Ascending aorta (tissue), 2 donors: ENCODE measurements at places on chromosomes 12 and 14.

- no peak for DNase-seq
These were observed 324.5 kb downstream of the PCNX1 start for GRCh38 chr14:71231521-71232393.

GRCh38 chr14:90639641-90640040, 176.6 kb downstream of the TTC7B start:
- DNase-seq = no peak

- DNase-seq = no peak
These were observed 25.1 kb upstream of the WNK1 start for GRCh38 chr12:727321-727720.

- no peak for DNase-seq
These were observed 16.2 kb downstream of the KRT80 start for GRCh38 chr12:52175371-52176350.

DNA sequence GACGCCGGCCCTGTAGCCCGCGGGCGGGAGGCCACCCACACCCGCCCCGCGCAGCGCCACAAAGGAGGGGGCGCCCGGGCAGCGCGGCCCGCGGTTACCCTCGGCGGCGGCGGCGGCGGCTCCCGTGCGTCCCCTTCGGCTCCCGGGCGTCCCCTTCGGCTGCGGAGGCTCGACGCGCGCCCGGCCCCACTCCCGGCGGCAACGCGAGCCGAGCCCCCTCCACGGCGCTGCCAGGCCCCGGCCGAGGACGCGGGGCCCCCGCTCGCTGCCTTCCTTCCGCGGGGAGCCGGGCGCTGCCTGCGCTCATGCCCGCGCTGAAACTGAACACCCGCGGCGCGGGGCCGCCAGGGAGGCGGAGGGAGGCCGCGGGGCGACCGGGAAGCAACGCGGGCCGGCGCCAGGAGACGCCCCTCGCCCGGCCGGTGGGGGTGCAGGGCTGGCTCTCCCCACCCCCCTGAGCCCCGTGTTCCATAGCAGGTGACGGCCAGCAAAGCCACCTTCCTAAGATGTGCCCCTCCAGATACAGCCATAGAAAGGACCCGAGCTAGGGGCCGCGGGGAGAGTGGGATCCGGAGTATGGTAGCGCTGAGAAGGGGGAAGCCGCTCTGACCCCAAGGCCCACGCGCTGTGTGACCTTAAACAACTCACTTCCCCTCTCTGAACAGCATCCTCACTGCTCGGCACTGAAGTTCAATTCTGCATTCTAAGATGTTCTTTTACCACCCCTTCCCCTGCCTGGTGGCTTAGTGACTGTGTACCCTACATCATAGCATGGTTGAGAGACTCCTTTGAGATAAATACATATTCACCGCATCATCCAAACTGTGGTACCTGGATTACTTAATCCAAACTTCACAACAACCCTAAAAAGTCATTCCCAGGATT, 42.8 kb downstream of the KDM2B start:
- DNase-seq = no peak

GRCh38 chr12:109483346-109483745, 5.9 kb downstream of the UBE3B start:
- DNase-seq = no peak

DNA sequence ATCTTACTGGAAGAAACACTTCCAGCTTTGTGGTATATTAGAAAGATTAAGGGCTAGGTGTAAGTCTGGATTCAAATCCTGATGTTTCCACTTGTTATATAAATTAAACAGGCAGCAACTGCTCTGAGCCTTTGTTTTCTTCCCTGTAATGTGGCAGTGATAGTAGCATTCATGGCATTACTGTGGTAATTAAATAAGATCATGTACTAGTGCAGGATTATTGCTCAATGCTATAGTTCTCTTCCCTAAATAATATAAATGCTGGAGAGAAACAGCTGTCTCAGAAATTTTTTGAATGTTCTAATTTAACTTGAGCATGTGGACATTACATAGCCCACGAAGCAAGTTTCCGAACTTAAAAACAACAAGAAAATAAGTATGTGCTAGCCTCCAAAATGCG, 5.4 kb downstream of the TMEM117 start:
- no peak for DNase-seq

- no peak for DNase-seq
These were observed 2.5 kb upstream of the CELA1 start for GRCh38 chr12:51349026-51349425.

GRCh38 chr12:115388139-115388538, 704.2 kb upstream of the TBX3 start:
- no peak for DNase-seq

- DNase-seq = no peak
These were observed 138.8 kb upstream of the PRMT8 start for GRCh38 chr12:3352230-3352629.

- DNase-seq = no peak
These were observed 42.0 kb upstream of the CHPT1 start for GRCh38 chr12:101655393-101655792.

DNA sequence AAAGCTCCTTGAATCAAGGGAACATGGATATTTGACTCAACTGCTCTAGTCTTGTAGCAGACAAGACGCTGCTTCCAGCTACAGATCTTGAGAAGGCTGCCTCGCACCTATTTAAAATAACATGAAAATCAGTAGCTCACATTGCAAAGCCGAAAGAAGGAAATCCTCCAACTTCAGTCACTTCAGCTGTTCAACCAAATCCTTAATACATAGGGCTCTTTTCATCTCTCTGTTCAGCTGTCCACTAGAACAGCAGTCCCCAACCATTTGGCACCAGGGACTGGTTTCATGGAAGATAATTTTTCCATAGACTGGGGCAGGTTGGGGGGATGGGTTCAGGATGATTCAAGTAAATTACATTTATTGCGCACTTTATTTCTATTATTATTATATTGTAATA, 1116.0 kb upstream of the TMEM132C start:
- DNase-seq = no peak

GRCh38 chr14:93997916-93998870, 1.1 kb downstream of the CCDC197 start:
- DNase-seq = no peak

DNA sequence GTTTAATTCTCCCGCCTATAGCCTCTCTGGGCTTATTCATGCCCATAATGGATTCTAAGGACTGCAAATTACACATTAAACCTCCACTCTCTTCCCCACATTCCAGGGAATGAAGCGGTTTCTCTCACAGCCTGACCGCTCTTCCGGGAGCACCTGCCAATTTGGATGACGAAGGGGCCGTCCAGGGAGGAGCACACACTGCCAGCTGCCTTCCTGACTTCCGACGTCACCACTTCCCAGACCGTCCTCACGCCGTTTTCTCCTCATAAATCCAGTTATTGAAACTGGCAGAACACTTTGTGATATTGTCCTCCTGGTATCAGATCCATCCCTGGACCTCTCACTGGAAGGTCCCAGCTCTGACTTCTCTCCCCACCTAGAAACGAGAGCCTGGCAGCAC, 87.6 kb downstream of the GCH1 start:
- no peak for DNase-seq

- no peak for DNase-seq
These were observed 36.6 kb downstream of the LRP6 start for GRCh38 chr12:12230275-12230674.

DNA sequence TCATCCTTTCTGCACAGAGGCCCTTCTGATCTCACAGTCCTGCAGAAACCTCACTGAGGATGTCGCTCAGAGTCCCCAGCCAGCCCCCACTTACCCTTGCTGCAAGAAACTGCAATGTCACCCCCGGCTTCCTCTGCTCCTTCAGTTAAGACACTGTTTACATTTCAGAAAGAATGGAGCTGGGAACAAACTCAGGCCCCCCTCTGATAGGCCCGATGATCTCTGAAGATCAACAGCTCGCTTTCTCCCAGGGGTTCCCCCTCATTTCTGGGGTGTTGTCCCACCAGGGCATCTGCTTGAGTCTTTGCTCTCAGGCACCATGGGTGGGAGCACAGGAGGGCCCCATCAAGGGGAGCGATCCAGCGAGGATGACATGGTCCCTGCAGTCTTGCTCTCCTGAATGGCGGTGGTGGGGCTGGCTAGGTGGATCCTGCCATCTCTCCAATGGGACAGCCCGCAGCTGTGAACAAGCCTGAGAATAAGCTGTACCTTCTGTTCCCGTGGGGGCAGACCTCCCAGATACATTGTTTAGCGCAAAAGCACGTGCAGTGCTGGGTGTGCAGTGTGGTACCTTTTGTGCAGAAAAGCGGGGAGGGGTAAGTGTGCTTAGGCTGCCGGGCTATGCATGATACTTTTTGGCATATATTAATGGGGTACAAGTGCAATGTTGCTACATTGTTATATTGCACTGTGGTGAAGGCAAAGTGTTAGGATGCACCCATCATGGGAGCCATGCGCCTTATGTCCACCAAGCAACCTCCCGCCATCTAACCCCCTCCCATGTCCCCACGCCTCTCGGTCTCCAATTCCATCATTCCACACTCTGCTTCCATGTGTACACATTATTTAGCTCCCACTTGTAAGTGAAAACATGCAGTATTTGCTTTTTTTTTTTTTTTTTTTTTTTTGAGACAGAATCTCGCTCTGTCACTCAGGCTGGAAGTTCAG, 6.7 kb upstream of the NCOR2 start:
- DNase-seq = no peak

DNA sequence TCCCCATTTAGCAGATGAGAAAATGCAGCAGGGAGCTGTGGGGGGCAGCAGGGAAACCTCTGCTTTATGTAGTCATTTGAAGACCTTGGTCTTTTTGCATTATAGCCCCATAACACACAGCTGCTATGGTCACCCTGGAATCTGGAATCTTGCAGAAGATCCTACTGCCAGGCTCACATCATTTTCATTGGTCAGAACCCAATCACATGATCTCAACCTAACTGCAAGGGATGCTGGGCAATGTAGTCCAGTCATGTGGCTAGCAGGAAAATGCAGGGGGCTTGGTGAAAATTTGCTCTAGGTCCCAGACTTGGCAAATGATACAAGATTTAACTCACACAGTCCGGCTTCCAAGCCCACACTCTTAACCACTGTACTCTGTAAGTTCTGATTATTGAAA, 1028.7 kb downstream of the AACS start:
- DNase-seq = no peak

DNA sequence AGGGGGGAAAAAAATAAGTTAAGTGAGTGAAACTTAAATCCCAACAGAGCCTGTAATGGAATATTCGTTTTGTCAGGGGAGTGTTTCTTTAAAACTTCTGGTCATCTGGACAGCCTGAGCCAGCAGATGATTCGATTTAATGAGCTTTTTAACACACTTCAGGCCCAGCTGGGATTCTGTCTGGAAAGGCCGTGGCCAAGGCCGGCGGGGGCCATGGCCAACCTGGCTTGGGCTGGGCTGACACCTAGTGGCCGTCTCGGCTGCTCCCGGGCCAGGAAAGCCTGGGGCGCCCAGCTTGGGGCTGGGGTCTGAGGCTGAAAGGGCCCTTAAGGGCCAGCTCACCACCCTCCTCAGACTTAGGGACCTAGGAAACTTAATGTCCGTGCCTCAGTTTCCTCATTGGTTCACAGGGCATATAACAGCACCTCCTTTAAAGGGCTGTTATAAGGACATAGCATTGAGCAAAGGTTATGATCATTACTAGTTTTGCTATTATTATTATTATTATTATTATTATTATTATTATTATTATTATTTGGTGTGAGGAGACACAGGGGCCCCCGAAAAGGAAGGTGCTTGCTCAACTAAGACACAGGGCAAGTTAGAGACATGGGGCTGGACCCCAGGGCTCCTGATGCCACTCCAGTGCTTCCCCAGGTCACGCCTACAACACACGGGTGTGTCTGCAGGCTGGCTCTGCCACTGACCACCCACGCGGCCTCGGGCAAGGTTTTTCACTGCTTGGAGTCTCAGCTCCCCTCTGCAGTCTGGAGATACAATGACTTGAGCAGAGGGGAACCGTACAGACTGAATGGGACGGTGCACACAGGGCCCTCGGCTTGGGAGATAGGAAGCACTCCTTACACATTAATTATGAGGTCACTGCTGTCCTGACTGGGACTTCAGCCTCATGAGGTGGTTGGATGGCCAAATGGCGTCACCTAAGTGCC, 84.0 kb downstream of the SYNE3 start:
- no peak for DNase-seq

DNA sequence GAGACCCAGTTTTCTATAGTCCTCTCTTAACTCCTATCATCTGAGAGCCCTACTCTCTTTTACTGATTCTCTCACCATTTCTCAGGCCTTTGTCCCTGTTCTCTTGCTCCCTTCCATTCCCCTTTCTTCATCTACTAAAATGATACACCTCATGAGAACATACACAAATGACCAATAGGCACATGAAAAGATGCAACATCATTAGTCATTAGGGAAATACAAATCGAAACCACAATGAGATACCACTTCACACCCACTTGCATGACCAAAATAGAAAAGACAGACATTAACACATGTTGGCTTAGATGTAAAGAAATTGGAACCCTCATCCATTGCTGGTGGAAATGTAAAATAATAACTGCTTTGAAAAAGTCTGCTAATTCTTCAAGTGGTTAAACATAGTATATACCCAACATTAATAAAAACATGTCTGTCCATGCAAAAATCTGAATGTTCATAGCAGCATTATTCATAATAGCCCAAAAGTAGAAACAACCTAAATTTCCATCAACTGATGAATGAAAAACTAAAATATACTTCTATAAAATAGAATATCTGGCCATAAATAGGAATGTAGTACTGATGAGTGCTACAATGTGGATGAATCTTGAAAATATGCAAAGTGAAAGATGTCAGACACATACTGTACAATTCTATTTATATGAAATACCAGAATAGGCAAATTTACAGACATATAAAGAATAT, 66.0 kb downstream of the DENND5B start:
- DNase-seq = no peak

GRCh38 chr12:77189458-77189857, 124.1 kb upstream of the E2F7 start:
- no peak for DNase-seq

DNA sequence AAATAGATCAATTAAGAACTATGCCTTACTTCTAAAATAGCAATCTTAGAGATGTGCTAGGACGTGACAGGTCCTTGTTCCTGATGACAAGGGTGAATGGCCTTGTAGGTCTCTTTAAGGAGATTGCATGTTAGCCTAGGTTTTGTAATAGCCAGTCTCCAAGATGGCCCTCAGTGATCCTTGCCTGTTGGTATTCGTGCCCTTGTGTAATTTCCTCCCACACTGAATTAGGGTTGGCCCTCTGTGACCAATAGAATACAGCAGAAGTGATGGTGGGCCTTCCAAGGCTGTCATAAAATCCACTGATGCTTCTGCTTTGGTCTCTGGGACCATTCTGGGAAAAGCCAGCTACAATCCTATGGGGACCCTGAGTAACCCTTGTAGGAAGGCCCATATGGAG, 38.2 kb upstream of the SNX6 start:
- DNase-seq = no peak
